Gastrocnemius medialis (tissue), 4 donors: ENCODE measurements at places on chromosomes 3 and 15.

DNA sequence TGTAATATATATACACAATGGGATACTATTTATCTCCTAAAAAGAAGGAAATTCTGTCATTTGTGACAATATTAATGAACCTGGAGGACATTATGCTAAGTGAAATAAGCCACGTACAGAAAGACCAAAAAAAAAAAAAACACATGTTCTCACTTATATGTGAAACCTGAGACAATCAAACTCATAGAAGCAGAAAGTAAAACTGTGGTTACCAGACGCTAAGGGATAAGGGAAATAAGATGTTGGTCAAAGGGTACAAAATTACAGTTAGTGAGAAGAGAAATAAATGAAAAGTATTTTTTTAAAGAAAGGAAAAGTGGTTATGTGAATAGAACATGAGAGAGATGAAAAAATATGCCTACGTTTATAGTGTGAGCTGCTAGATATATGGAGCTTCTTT lies 101.1 kb downstream of the CPNE4 start:
- DNase-seq: no peak

- DNase-seq: no peak
Measured at GRCh38 chr3:23435318-23435717, 232.2 kb downstream of the UBE2E2 start.

GRCh38 chr3:173096140-173096539 lies 44.9 kb downstream of the SPATA16 start:
- no peak for DNase-seq

- peak; percentile 81 for DNase-seq
Measured at GRCh38 chr15:85785887-85786780, 8.6 kb downstream of the KLHL25 start.

DNA sequence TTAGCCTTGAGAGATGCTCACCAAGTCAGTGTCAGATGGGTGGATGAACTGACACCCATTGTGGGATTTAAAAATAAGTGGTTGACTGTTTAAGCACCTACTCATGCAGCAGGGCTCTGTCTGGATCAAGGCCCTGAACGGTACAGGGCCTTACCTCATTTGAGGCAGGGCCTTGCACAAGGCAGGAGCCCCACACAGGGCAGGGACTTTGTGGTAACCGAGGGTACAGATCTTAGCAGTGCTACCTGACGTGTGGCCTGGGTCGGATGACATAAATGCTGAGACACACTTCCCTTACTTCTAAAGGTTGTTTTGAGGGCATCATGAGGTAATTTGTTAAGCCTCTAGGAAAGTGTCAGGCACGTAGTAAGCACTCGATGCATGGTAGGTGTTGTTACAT lies 59.5 kb upstream of the PLXNA1 start:
- DNase-seq: no peak

DNA sequence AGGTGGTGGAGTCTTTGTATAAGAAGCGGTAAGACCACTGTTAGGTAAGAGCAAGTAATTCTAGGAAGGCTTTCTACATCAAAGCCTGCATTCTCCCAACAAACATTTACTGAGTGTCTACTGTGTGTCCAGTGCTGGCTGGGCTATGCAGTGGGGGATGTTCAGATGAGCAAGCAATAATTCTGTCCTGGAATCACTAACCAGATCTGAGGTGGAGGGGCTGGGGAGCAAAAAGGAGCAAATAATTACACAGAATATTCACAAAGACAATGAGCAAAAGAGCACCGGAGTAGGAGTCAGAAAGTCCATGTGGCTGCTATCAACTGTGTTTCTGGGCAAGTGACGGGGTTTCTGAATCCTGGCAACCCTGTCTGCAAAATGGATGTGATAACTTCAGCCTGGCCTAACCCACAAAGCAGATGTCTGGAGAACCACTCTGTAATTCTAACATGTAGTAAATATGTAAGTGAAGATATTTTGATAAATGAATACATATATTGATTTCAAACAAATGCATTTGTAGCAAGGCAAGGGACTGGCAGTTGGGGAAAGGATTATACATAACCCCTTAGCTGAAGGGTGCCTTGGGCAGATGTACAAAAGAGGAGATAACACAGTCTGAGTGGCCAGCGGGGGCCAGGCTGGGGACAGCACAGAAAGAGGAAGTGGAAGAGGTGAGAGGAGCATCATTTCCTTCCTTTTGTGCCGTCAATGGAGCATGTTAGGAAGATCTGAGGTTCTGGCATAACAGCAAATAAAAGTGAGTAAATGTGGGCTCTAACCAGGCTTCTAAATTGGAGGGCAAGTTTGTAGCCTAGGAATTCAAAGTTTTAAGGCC lies 28.8 kb downstream of the CYP8B1 start:
- DNase-seq: no peak

DNA sequence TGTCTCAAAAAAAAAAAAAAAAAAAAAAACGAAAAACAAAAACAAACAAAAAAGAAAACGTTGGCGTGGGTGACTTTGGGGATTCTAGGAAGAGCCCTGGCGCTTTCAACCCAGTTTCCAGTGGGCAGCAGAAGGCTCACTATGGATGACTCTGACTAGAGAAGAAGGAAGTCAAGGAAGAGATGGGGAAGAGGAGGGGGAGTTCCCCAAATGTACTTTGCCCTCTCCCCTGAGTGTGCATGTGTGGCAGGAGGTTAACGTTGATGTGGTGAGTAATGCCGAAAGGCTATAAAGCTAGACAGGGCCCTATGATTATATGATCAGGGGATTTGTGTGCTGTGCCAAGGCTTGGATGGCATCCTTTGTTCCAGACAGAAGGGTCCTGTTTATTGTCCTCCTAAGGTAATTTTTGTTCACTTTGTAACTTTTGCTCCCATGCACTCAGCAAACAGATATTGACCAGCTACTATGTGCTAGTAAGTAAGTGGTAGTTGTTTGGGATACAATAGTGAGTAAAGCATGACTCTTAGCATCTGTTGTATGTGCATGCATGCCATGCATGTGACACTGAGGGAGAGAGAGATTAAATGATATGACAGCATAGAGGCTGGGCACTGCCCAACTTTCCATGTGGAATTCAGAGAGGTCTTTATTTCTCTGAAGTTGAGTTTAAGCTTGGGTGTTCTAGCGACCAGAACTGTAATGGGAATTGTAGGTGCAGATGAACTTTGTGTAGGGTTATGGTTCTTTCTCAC lies 750 bp upstream of the HHLA2 start:
- no peak for DNase-seq

- DNase-seq: peak; percentile 59
Measured at GRCh38 chr15:64877435-64877834, 34.3 kb upstream of the ANKDD1A start.
